ENCODE measurements at places on chromosomes 6 and 20. TPM values are rescaled to one million over a fixed set of nuclear protein-coding genes. Genes with fewer than 3 reads are reported as not detected.

DNA sequence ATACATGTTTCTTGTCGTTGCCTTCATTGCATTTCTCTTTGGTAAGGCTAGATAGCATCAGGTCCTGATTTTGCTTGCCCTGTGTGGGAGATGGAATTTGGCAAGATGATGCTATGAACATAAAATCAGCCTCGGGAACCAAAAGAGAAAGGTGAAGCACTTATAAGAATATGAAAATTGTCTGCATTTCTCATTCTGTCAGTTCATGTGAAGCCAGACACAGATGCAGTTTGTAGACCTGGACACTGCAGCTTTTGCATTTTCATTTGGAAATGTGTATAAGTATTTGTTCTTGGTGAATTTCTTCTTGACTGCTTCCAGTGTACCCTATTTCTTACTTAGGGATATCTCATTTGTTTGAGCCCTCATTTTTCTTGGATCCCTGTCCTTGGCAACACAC is 1.3 kb downstream of the YWHAB start:
- DNase-seq, result no peak

DNA sequence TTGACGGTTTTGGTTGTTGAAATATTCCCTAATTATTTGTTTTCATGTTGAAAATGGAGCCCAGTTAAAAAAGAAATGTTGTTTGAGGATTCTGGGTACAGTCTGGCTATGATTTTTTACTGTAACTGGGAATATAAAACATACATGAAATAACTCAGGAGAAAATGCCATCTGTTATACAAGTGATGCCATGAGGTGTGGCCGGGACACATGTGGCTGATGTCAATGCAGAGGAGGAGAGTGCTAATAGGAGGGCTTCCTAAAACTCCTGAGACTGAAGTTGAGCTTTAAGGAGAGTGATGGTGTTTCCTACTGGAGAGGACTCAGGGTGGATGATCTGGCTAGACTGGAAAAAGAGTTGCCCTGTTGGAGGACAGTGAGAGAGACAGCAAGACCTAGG is 12.7 kb downstream of the SCAND1 start:
- no peak for DNase-seq

Gene OPRL1
- total RNA-seq, result 5.4 TPM

DNA sequence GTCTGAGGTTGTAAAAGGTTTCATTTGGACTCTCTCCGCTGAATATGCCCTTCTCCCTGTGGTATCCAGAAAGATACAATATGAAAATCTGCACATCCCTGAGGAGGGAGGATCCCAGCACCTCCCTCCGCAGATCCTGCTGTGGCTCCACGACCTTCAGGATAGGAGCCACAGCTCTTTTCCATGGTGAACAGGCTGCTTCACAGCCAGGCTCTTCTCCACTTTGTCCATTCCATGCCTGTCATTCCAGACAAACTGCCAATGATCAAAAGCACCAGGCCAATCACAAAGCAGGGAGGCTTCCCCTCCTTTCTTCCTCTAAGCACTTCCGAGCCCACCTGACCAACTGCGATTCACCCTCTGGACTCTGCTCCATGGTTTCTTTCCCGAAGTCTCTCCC is 339.8 kb downstream of the ESR1 start:
- DNase-seq, result no peak

GRCh38 chr6:74289884-74290283 is 593.9 kb downstream of the CD109 start:
- DNase-seq, result no peak

DNA sequence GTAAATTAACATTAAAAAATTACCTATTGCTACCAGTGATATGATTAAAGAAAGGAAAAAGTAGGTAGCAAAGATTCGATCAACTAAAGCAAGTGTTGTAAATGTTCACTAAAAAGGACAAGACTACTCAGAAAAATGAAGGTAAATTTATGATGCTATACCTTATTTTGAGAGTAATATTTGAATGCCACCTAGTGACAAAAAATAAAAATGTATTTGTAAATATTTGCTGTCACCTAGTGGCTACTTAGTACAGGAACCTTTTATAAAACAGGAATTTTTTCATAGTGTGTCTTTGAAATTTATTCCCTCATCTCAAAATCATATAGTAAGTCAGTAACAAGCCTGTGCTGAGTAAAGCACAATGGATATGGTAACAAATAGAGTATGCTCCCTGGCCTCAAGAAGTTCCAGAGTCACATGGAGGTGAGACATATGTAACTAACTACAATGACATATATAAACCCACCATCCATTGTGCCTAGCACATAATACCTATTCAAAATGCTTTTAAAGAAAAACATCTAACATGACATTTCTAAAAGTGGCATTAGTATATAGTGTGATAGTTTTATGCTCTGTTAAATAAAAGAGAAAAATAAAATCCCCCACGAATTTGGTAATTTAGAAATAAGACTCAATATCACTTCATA is 193.1 kb upstream of the SIM1 start:
- peak; percentile 40 for DNase-seq

DNA sequence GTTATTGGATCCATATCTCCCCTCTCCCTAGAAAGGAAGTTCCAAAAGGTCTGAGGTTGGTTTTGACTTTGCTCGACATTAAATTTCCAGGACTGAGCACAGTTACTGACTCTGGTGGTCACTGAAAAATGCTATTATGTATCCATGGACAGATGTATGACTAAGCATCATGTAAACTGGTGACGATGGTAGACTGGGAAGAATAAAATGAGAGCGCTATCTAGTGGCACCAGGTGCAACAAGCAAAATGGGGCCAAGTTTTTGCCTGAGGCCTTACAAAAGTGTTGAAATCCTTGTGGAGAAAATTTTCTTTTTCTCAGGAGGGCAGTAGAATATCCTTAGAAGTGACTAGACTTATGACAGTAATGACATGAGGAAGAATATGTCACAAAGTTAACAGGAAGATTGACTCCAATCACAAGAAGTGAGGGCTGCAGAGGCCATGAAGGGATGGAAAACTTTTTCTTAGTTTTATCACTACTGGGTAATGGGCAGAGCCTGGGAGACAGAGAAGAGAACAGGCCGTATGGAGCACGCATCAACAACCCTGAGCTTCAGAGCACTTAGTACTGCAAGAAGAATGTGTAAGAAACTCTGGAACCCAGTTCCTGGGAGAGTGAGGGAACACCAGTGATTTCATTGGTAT is 88.9 kb upstream of the ELOVL5 start:
- DNase-seq, result peak; percentile 75

Data from dermis blood vessel endothelial cell (primary cell).